ENCODE measurements at places on chromosomes 6 and 20. TPM values are rescaled to one million over a fixed set of nuclear protein-coding genes. Genes with fewer than 3 reads are reported as not detected.
A peak's percentile ranks its signal among the peaks of the same experiment; 100 is the strongest.

GRCh38 chr6:15515660-15516375 is 147.0 kb downstream of the DTNBP1 start:
- no peak for DNase-seq

DNA sequence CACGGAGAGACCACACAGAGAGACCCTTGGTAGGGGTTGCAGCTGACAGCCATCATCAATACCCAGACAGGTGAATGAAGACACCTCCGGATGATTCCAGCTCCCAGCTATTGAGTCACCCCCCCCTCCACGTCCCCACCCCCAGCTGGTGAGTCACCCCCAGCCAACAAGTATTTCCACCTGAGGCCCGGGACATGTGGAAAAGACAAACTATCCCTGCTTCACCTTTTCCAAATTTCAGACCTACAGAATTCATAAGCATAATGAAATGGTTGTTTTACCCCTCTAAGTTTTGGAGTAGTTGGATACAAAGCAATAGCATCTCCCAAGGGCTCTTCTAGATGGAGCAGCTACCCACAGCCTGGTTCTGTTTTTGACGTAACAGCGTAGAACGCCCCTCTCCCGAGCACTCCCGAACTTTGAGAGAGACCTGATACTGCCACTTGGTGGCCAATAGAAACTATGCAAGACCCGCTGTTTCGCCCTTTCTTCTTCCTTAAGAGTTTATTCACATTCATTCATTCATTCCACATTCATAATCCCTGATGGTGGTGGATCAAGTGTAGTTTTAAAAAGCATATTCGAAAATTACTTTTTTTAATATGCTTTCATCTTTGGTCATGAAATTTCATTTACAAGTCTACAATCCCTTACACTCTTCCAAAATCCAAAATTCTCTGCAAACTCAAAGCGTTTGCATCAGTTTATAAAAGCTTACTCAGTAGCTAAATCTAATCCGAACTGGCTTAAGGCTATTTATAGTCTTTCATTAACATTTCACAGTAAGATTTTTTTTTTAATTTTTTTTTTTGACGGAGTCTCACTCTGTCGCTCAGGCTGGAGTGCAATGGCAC is 15.1 kb upstream of the PPP1R16B start:
- DNase-seq, result no peak

- DNase-seq, result no peak
Observed at GRCh38 chr20:33659341-33660034, 2.6 kb upstream of the C20orf144 start.

DNA sequence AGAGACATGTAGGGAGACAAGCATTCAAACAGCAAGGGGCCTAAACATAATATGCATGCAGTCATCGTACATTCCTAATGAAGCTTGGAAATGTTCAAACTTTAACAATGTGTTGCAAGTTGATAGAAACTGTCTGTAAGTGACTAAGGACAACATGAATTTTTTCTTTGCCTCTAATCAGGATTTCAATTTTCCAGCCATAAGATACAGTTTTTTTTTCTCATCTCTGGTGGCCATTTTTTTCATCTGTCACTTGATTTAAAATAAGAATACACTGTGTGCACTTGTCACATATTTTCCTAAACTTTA is 22.2 kb upstream of the MTRF1L start:
- no peak for DNase-seq

DNA sequence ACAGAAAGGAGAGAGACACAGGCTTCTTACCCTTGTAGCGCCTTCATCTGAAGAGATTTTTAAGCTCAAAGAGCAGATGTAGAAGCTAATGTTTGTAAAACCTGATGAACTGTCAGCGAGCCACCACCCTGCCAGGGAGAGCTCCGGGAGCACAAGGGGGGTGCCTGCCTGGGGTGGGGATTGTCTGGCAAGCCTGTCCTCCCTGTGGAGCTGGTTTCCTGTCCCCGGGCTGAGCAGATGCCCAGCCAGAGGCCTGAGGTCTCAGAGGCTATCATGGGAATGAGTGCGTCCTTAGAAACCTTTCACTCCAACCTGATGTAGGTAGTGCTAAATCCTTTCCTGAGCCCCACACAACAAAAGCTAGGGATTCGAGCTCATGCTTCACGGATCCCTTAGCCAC is 41.9 kb upstream of the NR2E1 start:
- DNase-seq, result no peak

DNA sequence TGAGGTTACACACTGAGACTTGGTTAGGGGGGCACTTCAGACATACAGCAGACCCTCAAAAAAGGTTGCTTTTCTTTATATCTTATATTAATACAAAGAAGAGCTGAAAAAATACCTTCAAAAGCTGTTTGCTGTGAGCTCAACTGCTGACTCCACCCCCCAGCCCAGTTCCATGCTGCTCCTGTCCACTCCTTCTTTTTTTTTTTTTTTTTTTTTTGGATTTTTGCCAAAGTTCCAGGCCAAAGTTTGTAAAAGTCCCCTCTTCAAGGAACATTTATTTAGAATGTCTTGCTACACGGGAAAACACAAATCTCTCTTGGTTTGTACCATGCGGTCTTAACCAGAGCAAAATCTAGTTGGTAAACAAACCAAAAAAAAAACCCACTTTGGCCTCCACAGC is 85.3 kb upstream of the AKAP12 start:
- peak; percentile 62 for DNase-seq

DNA sequence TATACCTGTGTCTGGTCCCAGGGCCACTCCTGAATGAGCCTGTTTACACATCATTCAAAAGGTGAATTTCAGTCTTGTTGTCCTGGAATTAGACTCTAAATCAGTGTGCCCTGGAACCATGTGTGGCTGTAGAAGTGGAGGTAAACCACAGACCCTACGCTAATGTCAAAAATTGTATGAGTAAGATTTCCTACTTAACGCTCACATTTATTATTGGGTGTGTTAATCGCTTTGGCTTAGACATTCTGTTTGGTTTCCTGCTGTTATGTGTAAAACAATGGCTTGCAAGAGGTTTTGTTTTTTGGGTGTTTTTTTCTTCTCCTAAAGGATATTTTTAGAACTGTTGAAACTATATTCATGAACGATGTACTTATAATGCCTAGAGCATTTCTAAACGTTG is 19.3 kb downstream of the PLCB1 start:
- no peak for DNase-seq

DNA sequence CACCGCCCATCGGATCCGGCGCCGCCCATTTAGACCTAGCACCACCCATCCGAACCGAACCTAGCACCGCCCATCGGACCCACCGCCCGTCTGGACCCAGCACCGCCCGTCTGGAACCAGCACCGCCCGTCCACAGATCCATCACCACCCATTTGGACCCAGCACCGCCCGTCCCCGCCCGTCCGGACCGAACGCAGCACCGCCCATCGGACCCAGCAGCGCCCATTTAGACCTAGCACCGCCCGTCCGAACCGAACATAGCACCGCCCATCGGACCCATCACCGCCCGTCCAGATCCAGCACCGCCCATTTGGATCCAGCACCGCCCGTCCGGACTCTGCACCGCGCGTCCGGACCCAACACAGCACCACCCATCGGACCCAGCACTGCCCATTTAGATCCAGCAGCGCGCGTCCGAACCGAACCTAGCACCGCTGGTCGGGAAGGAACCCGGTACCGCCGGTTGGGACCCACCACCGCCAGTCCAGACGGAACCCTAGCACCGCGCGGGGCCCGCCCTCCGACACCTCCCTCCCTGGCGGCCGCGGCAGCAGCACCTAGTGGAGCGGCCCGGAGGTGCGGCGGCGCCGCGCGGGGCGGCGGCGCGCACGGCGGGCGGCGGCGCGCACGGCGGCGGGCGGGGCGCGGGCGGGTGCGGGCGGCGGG is 348 bp upstream of the AFDN start:
- DNase-seq, result peak; percentile 87

GRCh38 chr20:39983183-39983582 is 705.9 kb downstream of the MAFB start:
- no peak for DNase-seq

TMEM170B gene
- 4.5 TPM for total RNA-seq

MPIG6B gene
- 0.13 TPM for total RNA-seq

SLC22A7 gene
- total RNA-seq, result not detected

TOMM34 gene
- total RNA-seq, result 9.3 TPM

MCCD1 gene
- not detected for total RNA-seq

RBM24 gene
- total RNA-seq, result 187 TPM

SLC17A3 gene
- not detected for total RNA-seq

Data from Right ventricle myocardium superior (tissue), 1 donor.